ENCODE measurements at places on chromosomes 6 and 20.

DNA sequence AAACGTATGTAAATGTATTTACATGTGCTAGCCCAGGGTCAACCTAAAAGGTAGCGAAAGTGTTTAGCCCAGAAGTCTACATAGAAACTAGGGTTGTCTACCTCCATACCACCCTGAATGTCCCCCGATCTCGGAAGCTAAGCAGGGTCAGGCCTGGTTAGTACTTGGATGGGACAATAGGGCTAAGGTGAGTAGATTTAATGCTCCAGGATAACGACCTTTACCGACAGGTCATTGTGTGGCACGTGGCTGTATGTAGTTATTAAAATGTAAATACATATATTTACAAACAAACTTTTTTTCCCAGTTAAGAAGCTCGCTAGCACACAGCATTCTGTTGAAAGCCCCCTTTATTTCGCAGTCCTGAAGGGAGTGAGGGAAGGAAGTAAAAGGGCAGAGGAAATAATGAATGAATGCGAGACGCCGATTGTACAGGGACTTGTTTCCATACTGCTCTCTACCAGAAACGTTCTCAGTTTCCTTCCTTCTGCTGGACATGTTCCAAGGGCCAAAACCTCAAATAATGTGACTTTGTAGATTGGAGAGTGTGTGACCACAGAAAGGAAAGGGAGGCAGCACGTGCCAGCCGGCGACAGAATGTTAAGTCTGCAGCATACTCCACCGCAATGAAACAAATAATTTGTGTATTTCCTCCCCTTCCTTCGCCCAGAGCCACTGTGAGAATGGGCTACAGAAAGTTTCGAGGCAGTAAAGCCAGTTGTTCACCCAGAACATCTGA lies 612 bp downstream of the ADAT2 start:
- ATAC-seq, result peak; percentile 25

DNA sequence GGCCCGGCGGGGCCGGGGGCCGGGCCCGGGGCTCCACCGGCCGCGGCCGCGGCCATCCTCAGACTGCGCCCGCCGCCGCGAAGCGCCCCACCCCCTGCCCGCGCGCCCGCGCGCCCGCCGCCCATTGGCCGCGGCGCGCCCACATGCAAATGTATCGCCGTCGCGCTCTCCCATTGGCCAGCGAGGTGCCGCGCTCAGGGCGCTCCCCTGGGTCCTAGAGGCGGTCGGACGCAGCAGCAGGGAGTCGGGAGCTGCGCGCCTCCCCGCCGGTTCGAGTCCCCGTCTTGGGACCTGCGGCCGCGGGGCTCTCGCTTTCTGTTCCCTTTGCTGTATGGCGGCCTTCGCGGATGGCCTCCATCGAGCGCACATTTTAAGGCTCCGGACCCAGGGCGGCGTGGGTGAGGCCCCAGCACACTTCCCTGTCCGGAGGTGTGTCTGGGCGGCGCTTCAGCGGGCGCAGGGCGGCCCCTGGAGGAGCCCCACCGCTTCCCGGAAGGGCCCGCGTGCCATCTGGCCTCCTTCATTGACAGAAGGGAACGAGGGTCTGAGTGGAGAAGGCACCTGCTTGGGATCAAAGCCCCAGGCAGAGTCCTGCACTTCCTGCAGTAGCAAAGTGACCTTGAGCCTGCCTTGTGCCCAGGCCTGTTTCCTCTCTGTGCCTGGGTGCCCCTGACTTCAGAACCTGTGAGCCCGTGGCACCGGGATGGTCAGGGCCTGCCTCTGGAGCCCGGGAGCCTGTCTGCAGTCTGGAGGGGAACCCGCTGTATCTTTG lies at the start of gene CABLES2:
TSS of gene CABLES2 (minus strand) at position 65 of the 772 bp plus-strand sequence. CDS start at position 56, 9 bp downstream.
- ATAC-seq, result peak; percentile 90

- ATAC-seq, result no peak
Observed at GRCh38 chr6:92159046-92159445, 1260.3 kb downstream of the EPHA7 start.

DNA sequence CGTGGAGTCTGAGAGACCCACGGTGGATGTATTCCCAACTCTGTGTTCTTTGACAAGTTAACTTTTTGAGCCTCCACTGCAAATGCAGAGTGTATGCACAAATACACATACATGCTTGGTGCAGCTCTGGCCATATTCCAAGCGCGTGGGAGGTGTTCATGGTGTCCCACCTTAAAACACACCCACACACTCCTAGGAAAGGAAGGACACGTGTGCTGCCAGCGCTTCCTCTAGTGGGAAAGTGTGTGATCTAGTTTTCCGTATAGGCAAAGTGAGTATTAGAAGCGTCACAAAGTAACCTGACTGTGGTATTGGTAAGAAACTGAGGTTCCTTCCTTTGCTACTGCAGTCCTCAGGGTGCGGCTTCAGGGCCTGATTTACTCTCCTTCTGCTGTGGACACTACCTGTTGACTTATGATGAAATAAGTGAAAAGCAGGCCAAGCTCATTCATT lies 36.0 kb upstream of the MPC1 start:
- ATAC-seq, result no peak

DNA sequence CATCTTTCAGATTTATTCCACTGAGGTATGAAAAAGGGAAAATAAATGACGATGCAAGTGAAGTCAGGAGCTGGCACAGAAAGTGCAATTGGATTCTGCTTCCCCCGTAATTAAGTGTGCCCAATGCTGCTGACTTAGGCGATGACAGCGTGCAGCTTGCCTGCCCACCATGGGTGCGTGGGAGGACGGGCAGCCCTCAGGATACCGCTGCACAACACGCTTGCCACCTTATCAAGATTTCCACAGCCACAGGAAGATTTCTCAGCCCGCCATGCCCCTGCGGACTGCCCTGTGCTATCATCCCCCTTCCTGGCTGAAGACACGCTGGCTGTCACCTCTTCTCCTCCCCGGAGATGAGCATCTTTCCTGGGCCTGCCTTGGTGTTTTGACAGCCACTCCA lies 103.3 kb upstream of the BACH2 start:
- no peak for ATAC-seq

- no peak for ATAC-seq
Observed at GRCh38 chr6:157246048-157246630, 77.2 kb downstream of the TMEM242 start.

DNA sequence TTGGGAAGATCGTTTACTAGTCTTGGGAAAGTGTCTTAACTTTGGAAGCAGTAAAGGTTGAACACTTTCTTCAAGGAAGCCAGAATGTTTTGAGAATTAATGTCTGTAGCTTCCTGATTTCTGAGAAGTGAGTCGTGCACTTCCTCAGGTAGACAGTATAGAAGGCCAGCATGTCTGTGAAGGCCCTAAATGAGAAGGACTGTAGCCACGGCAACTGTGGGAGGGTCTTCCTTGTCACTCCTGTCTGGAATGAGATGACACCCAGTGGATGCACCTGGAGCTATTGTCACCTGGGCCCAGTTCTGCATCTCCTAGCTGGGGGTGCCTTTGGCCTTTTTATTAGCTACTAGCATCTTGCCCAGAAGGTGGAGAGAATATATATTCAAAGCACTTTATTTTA lies 8.8 kb downstream of the STX16 start:
- ATAC-seq, result no peak
